Activated T-cell treated with anti-CD3 and anti-CD28 coated beads, Interleukin-2, amount 50 U/mL, for 48 hours (primary cell): ENCODE measurements at places on chromosomes 1 and 21.

GRCh38 chr1:93666613-93667384, 14.8 kb downstream of the BCAR3 start:
- no peak for DNase-seq

DNA sequence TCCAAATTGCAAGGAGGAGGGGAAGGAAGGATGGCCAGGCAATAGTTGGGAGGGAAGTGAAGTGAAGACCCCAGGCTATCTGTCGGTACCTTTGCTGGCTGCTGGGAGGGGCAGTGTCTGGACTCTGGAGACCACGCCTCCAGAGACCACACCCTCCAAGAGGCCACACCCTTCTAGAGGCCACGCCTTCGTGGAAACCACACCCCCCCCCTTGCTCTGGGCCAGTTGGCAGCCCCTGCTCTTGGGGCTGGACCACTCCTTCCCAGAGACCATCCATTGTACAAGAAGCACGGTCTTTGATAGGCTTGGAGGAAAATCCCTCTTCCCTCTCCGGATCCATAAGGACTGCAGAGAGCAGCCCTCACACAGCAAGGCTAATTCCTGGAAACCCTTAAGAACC, 73.1 kb downstream of the RYR2 start:
- DNase-seq: no peak

DNA sequence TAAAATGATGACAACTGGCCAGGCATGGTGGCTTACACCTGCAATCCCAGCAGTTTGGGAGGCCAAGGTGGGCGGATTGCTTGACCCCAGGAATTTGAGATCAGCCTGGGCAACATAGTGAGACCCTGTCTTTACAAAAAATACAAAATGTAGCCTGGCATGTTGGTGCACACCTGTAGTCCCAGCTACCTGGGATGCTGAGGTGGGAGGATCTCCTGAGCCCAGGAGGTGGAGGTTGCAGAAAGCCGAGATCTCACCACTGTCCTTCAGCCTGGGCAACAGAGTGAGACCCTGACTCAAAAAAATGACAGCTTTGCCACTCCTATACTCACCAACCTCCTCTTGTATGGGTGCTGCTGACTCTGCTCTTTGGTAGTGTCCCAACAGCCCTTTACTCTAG, 18.6 kb downstream of the SYT11 start:
- DNase-seq: no peak

DNA sequence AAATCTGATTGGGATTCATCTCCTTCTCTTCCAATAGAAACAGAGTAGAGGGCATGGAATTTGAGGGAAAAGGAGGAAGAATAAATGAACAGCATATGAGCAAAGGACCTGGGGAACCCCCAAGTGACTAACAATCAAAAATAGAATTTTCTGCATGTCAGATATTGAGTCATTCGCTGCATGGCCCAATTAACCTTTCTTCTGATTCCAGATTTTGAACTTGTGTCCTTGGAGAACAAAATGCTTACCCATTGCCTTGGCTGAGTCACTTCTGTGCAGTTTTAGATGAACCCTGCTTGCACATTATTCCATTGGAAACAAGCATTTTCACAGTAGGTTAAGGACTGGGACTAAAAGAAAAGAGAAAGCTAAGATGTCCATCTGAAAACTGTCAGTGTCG, 390.5 kb downstream of the ST6GALNAC3 start:
- DNase-seq: no peak

GRCh38 chr1:36982709-36983108, 51.6 kb downstream of the GRIK3 start:
- no peak for DNase-seq

GRCh38 chr1:10068605-10069294, 36.0 kb downstream of the UBE4B start:
- no peak for DNase-seq

- DNase-seq: no peak
Observed at GRCh38 chr21:32807717-32808380, 36.3 kb upstream of the PAXBP1 start.

DNA sequence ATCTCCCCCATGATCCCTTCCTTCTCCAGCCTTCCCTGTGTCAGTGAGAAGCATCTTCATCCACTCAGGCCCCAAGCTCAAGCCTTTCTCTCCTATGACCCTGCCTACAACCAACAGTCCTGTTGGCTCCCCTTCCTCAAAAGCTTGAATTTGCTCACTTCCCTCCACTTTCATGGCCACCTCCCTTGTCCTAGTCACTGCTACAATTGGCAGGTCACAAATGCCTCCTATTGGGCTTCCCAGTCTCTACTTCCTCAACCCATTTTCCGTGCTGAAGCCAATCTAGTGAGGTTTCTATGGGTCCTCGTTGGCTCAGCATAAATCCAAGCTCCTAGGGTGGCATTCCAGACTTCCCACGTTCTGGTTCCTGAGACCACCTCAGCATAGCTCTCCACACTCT, 40.2 kb upstream of the SLC6A9 start:
- DNase-seq: no peak

- DNase-seq: no peak
Observed at GRCh38 chr1:156599811-156600210, 1.5 kb downstream of the GPATCH4 start.

DNA sequence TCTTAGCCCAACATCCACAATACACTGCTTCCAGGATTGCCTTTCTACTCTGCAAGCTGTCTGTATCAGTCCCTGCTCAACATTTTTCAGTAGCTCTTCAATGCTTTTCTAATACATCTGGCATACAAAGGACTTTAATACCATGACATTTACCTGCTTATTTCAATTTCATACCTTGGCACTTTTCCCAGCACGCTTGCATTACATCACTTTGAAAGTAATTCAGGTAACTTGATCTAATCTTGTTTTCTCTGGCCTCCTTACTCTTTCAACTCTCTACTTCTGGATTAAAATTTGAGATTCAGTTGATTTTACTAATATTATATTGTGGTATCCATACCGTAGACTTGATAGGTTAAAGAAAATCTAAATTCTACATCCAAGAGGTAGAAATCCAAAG, 103.0 kb downstream of the PTGS2 start:
- DNase-seq: no peak

- DNase-seq: peak; percentile 40
Observed at GRCh38 chr1:25068829-25069228, 138.8 kb upstream of the RUNX3 start.

- DNase-seq: no peak
Observed at GRCh38 chr1:39462074-39462473, 29.4 kb upstream of the BMP8A start.

DNA sequence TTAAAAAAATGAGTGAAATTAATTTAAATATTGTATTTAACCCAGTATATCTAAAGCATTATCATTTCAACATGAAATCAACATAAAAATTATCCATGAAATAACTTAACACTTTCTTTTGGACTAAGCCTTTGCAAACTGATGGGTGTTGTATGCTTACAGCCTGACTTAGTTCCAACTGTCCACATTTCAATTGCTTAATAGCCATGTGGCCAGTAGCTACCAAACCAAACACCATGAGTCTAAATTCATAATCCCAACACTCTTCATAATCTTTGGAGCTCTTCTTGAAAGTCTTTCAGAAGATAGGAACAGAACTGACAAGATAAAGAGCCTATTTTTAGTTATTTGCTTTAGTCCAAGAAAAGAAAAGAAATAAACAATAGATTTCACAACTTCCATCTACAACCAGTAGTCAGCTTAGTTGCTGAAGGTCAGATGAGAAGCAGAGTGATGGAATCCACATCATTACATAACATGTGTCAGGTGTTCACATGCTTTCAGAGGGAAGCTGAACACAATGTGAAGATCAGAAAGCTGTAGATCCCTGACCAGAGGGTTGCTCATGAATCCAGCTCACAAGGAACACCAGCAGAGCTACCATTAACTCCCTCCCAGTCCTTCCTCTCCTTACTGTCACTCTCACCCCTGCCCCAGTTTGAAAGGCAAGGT, 144.0 kb upstream of the ZNF648 start:
- DNase-seq: no peak

DNA sequence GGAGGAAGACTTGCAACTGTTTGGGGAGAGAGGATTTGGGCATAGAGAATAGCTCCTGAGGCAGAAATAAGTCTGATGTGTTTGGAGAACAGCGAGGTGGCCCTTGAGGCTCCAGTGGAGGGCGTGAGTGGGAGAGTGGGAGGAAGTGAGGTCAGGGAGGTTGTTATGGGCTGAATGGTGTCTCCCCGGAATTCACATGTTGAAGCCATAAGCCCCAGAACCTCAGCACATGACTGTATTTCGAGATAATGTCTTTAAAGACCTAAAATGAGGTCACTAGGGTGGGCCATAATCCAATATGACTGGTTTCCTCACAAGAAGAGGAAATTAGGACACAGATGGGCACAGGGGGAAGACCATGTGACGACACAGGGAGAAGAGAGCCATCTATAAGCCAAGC, 17.9 kb upstream of the APP start:
- no peak for DNase-seq

DNA sequence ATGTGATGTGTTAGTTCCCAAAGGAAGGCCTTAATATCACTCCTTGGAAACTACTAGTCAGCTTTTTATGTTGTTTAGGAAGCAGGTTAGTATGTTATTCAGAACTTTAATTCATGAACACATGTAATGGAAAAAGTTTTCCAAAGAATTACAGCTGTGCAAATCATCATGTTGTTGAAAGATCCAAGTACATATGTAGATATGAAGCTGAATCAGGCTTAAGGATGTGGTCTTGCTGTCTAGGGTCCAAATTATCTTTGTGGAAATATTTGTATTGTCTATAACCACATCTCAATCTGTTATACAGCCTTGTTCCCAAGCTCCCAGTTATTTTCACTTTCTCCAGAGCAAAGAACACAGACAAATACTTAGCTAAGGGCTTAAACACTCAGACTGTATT, 231.6 kb downstream of the TPR start:
- DNase-seq: no peak

GRCh38 chr21:45977396-45977795, 4.2 kb upstream of the COL6A1 start:
- DNase-seq: no peak

DNA sequence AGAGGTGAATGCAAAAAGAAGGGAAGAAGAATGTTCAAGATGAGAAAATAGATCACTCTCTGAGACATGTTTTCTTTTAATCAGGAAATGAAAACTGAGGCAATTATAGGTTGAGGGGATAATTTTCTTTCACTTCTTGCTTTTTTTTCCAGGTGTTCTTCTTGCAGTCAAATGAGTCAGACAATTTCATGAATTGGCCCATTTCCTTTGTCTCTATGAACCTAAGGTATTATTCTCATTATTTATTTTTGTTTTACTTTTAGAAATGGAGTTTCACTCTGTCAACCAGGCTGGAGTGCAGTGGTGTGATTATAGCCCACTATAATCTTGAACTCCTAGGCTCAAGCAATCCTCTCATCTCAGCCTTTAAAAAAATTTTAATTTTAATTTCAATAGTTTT, 3.5 kb upstream of the VASH2 start:
- DNase-seq: no peak

GRCh38 chr1:32094746-32095521, 12.9 kb upstream of the KPNA6 start:
- DNase-seq: no peak

DNA sequence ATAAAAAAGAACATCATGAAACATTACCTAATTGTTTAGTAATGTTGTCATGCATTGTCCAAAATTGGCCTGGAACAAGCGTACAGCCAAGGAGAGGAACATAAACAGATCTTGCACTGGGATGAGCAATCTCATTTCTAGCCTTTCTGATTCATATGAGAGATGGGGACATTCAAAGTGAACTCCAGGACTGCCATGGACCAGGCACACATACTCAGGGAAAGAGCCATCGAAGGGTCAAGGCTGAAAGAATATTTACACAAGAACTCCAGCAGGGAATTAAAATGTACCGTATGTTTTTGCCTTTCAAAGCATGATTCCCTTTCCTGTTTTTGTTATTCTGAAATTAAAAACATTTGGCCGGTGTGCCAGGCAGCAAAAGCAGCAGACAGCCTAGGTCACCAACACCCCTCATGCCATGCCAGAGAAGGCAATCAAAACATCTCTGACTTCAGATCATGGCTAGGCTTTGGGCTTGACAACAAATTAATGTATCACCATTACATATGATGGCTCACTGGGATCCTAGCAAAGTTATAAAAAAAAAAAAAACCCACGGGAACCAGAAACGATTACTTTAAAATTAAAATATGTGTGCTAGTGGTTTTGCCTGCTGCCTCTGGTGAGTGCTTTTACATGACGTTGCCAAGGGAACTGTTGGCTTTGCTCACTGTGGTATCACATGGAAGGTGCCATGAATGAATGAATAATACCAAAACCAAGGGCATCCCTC, 159.8 kb downstream of the TGFBR3 start:
- no peak for DNase-seq

- peak; percentile 54 for DNase-seq
Observed at GRCh38 chr21:34276711-34277425, 86.9 kb upstream of the KCNE2 start.

GRCh38 chr1:41780322-41780721, 138.4 kb downstream of the HIVEP3 start:
- no peak for DNase-seq

GRCh38 chr1:40078512-40079333, 18.3 kb downstream of the PPT1 start:
- DNase-seq: peak; percentile 56

GRCh38 chr1:205323794-205324193, 2.2 kb upstream of the NUAK2 start:
- DNase-seq: no peak

GRCh38 chr21:35424122-35424521, 375.0 kb upstream of the RUNX1 start:
- no peak for DNase-seq

GRCh38 chr1:30807318-30808066, 49.9 kb upstream of the LAPTM5 start:
- no peak for DNase-seq

DNA sequence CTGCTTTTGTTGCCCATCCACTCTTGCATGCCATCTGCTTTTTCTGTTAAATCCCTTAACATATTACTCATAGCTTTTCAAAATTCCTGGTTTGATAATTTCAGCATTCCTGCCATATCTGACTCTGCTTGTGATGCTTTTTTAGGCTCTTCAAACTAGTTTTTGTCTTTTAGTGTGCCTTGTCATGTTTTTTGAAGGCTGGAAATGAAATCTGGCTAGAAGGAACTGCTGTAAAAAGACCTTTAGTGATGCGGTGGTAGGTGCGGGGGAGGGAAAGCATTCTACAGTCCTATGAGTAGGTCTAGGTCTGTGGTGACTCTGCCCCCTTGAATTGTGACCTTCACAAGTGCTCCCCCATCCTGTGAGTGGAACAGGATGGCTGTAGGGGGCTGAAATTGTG, 15.0 kb upstream of the S100B start:
- no peak for DNase-seq
